ENCODE measurements at places on chromosomes 1 and 21.

DNA sequence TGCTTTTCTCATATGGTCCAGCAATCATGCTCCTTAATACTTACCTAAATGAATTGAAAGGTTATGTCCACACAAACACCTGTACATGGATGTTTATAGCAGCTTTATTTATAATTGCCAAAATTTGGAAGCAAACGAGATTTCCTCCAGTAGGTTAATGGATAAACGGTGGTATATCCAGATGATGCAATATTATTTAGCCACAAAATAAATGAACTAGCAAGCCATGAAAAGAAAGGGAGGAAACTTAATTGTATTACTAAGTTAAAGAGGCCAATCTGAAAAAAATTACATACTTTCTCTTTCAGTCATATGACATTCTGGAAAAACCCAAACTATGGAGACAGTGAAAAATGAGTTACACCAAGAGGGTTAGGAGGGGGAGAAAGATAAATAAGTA, 76.3 kb upstream of the LRRC7 start:
- no peak for DNase-seq

GRCh38 chr1:98813738-98814309, 152.3 kb downstream of the SNX7 start:
- no peak for DNase-seq

DNA sequence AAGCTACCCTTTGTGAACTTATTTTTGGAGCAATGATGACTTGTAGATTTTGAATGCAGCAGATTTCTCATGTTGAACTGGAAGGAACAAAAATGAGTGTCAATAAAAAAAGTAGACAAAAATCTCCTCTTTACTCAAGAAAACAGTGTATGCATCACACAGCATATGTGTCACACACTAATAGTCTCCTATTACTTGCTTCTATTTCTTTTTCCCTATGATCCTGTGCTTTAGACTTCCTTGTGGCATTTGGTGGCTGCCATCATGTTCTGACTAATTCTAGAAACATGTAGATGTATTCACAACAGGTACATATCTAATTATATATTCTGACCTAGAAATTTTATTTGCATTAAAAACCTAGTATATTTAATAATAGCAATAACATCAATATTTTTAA, 14.3 kb downstream of the RC3H1 start:
- no peak for DNase-seq

DNA sequence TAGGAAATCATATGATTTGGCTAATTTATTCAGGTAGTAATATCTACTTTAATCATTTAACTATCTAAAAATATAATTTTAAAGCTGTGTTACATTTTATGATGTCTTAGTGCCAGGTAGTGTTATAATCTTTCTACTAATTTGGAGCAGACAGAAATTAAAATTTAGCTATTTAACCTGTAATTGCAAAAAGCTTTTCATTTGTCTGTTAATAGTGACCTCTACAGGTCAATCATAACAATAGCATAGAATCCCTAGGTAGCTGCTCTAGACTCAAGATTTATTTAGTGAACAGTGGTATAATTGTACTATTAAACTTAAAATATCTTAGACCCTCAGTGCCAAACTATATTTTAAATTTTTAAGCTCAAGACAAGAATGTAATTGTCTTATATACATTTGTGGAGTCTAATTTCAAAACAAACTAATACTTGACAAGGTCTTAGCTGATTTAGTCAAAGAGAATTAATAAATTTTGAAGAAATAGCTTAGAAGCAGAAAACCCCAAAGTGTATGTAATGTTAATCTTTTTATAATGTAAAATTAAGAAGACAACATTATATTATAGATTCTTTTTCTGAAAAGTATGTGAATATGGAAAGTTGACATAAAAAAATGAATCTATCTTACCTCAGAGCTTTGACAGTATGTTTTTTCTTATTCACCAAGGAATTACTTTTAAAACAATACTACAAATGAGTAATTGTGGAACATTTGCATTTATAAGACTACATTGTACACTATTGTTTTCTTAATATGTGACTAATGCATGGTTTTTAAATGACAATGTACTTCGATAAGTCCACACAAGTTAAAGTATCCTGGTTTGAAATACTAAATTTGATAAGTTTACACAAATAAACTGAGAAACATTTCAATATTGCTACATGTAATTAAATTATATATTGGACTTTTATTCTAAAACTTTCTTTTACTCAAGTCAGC, 64.1 kb upstream of the RNPC3 start:
- DNase-seq = no peak

GRCh38 chr1:159554261-159554660, 18.5 kb upstream of the OR10J5 start:
- no peak for DNase-seq

DNA sequence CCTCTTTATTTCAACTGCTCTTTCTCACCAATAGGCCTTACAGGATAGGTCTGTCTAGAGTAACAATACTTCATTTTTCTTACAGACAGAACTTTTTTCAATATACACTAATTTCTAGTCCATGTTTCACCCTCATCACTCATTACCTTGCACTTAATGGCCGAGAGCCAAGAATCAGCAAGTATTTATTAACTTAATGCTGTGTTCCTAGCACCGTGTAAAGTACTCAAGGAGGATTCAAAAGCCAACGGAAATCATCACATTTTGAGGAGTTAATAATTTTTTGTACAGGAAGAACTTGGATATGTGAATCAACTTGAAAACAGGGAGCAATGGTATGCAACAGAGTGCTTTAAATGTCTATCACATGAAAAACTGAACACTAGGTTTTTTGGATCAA, 102.0 kb downstream of the PTPN14 start:
- DNase-seq = no peak

- DNase-seq = no peak
Observed at GRCh38 chr1:66444438-66445265, 89.3 kb upstream of the SGIP1 start.

DNA sequence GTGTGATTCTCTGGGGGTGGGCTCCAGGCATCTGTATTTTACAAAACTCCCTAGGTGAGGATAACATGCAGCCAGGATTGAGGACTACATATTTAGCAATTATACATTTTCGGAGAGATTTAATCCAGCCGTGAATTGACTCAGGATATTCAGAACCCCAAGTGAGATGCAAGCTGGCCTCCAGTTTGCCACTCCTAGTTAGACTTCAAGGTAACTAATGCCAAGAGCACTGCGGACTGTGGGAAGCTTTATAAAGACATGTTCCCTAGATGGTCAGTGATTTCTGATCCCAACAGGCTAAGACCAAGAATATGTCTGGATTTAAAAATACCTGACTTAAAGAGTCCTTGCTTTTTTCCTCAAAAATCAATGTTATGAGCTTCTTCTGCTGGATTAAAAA, 308.5 kb downstream of the NTNG1 start:
- no peak for DNase-seq

DNA sequence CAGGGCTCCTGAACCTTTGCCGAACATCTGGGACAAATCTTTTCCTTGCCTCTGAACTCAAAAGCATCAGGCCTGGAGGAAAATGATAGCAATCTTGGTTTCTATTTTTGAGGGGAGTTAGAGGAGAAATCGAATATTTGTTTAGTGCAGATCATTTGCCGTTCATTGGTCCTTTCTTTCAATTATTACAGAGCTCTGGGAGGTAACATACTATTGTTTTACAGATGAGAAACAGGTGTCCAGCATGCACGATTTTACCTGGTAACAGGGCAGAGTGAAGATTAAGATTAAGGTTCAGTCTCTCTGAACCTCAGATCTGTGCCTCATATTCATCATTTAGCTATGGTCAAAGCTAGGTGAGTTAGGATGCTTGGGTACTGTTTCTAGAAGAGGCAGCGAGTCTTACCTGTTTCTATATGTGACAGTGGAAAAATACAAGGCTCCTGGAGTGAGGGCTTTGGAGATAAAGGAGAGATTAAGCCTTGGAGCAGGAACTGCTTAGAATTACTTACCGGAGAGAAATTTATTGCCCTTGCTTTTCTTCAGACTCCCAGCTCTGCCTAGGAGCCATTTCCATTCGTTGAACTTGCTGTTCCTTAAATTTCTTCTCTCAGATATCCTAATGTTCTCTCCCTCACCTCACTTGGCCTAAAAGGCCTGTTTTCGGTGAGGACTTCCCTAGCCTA, 1.4 kb downstream of the PRCC start:
- no peak for DNase-seq

DNA sequence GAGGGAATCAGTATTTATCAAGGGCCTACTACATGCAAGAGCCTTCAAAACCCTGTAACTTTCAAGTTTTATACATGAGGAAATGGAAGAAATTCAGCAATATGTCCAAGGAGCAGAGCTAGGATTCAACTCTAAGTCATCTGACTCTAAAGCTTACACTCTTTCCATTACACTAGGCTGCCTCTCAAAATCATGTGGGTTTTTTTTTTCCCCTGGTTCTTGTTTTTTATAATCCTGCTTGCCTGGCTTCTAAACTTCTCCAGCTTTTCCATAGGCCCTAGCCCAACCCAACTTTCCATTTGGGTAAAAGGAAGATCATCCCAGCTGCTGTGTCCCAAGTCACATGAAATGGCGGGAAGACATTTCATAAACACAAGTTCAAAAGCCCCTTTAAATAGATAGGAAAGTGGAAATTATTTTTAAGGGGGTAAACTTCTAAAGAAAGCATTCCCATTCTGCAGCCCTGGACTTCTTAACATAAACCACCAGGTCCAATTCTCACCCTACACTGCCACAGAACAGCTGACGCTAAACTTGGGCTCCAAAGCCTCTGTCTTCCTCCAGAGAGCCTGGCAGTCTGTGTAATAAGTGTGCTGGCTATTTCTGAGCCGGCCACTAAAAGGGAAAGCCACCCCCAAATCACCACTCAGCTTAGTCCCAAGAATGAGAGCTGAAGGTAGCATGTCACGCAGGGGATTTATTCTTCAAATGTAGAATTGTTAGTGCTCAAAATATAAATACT, 46.9 kb downstream of the ITPKB start:
- DNase-seq = no peak

GRCh38 chr1:240254006-240254405, 162.3 kb downstream of the FMN2 start:
- no peak for DNase-seq

- no peak for DNase-seq
Observed at GRCh38 chr1:229848752-229849677, 218.0 kb upstream of the GALNT2 start.

DNA sequence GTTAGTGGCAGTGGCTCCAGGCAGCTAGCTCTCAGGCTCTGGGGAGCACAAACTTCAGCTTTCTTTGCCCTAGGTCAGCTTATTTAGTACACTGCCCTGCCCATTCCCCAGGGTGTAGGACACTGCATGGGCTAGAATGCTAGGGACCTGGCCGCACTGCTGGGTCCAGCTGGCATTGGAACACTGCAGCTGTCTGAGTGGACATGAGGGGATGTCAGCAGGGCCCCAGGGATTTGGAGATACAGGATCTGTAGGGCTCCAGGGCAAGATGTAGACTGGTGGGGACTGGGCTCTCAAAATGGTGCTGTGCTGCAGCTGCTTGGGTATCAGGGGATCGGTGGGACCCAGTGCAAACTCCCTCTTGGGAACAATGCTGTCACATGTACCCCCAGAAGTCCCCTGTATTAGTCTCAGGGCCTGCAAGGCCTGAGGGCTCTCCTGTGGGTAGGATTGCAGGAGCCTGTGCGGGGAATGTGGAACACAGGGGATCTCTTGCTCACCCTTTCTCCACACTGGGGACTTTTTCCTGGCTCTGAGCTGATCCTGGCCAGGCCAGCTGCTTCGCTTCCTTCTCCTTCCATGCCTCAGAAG, 25.2 kb upstream of the TTC22 start:
- DNase-seq = peak; percentile 35

DNA sequence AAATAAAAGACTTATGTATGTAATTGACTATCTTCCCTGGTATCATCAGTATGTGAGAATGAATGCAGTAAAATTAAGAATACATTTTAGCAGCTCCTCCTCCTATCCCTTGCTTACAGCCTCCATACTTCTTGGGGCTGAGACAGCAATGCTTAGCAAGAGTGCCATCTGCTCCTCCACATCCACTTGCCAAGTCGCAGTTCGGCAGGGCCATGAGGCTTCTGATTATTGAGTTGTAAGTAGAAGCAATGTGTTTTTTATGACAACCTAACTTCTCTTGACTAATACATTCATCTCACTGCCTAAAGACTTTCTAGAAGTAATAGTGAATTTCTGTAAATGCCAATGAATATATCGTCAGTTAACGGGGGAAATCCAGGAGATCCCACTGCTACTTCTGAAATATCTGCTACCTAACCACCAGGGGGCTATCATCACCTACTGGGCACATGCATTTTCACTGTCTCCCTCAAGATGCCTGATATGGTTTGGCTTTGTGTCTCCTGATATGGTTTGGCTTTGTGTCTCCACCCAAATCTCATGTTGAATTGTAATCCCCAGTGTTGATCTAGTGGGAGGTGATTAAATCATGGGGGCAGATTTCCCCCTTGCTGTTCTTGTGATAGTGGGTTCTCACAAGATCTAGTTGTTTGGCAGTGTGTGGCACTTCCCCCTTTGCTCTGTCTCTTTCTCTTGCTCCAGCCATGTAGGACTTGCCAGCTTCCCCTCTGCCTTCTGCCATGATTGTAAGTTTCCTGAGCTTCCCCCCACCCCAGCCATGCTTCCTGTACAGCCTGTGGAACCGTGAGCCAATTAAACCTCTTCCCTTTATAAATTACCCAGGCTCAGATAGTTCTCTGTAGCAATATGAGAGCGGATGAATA, 59.6 kb downstream of the EXTL2 start:
- no peak for DNase-seq

DNA sequence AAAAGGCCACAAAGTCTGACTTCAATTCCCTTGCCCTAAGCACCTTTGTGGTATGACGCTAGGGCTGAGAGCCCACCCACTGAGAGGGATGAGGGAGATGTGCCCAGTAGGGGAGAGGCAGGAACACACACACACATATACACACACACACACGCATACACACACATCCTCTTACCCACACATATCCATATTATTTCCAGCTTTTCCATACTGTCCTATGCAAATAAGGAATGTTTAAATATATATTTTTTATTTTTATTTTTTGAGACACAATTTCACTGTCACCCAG, 3.0 kb downstream of the RAB25 start:
- no peak for DNase-seq

DNA sequence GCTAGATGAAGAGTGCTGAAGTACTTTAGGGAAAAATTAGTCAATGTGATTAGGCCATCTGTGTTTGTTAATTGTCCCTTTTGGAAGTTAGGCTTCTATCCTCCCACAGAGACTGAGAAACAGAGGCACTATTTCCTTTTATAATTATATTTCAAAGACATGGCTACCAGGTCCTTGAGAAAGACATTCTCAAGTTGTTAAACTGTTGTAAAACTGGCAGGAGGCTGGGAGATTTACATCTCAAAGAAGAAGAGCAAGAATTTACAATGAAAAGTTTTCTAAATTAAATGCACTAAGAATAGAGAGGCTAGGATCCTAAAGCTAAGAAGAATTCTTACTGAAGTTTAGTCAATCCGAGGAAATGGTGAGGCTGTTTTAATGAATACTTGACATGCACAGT, 74.0 kb upstream of the BRINP3 start:
- DNase-seq = no peak

All from activated CD8-positive, alpha-beta memory T cell treated with anti-CD3 and anti-CD28 coated beads for 24 hours (primary cell).